ELR (cell line): ENCODE measurements at places on chromosomes 4 and X.

DNA sequence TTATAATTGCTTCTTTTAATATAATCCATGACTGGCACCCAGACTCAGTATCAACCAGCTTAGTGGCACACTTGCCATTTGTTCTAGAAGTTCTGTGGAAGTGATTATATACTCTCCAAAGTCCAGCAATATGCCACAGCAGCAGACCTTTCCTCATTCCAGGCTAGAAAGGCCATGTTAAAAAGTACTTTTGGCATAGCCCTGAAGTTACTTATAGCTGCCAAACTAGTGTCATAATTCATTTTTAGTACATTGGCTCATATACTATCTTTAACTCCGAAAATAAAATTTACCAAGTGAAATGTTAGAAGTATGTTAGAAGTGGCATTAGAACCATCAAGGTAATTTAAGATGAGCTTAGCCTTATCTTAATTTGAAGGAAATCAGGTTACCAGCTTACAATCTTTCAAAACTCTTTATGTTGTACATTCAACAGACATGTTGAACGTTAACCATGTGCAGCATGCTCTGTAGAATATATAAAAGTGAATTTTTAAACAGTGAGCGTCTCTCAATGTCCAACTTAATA is 714.2 kb upstream of the LCORL start:
- DNase-seq, result no peak

DNA sequence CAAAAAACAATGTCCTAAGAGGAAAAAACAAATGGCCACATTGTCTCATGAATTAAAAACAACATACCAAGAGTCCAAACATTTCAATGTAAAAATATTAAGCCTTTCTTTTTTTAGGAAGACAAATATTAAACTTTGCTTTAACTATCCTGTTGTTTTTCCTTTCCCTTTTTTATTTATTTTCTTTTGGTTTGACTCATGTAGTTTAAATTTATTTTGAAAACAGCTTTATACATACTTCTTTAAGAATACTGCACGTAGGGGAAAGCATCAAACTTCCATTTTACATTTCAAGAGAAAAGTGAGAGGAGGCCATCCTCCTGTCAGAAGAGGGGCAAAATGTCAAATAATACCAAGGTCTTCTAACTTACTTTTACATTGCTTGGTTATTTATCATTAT is 8.7 kb downstream of the GAB1 start:
- DNase-seq, result no peak

DNA sequence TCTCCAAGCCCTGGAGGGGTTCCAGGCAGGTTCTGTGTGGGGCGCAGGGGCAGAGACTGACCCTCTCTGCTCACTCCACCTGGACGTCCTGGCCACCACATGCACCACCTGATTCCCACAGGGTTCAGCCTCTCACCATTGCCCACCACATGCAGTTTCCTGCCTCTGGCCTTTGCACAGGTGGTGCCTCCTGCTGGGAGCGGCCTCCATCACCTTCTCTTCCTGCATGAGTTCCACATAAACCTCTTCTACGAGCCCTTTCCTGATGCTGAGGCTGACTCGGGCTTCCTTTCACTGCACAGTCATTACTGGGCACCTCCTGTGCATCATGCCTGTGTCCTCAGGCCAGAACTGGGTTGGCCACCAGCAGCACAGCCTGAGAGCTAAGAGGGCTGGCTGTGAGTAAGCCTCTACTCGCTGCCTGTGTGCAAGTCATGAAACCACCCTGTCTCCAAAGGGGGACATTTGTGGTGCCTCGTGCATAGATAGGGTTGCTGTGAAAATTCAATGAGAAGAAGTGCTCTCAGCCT is 19.9 kb downstream of the MAN2B2 start:
- peak; percentile 49 for DNase-seq

DNA sequence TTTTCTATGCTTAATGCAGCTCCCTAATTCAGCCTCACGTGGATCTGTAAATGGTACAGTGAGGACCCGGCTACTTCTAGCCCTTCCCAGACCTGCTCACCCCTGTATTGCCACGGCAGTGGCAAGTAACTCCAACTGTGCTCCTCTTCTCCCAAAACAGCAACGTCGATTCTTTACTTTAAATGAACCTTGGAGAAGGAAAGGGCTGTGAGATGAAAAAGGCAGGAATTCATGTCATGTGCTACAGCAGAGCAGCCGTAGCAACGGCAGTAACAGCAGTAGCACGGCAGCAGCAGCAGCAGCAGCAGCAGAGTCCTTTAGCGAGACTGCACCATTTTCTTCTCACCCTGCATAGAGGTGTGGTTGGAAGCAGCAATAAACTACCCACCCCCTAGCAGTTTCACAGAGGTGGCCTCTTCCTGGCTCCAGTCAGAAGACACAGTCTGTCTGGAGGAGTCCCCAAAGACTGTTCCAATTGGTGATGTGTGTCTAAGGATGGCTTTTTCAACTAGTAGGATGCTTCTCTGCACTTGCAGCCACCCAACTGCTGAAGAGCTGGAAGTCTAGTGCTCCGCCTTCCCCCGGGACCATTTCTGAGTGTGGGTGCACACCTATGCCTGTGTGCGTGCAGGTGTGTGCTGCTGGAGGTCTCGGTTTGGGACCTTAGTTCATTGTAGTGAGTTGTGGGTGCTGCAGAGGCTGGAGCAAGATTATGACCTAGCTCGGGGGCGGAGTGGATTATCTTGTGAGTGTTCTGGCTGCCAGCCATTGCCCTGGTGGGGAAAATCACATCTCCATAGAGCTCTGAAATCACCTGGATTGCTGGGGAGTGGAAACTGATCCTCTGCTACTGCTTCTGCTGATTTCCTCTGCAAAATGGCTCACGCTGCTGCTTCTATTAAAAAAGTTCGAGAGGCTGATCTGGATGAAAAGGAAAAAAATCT is 67.2 kb downstream of the ANK2 start:
- no peak for DNase-seq

GRCh38 chrX:117429501-117429900 is 687.1 kb downstream of the KLHL13 start:
- DNase-seq, result no peak

DNA sequence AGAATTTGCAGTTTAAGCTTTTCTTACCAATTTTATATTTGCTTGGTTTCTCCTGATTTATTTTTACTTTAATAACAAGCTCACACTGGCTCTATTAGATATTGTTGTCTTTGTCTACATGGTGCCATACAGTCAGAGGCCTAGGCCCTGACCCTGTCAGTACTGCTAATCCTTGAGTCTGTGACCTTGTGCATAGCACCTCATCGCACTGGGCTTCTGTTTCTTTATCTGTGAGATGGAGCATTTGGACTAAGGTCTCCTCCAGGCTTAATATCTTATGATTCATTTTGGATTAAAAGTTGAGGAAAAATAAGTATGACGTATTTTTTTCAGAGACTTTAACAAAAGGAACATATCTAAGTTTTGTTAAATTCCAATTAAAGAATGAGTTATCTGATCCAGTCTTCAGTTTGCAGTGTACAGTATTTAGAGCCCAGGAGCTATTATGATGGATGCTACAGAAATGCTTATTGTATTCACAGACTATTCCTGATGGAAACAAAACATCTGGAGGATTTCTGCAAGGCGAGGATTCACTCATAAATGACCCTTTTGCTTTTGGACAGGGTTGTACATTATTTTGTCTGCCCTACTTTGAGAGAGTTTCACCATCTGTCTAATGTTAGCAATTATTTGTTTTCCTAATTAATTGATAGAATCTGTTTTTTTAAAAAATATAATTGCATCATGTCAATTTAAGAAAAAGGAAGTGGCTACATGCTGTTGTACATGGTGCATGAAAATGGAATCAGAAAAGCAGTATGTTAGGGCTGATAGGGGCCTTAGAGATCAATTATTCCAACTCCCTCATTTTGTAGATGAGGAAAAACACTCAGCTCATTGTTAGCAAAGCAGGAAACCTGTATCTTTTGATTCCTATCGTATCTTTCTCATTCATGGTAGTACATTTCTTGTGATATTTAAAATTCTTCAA is 203.6 kb downstream of the BANK1 start:
- DNase-seq, result no peak
